ENCODE measurements at places on chromosomes 5 and 9. TPM values are rescaled to one million over a fixed set of nuclear protein-coding genes. Genes with fewer than 3 reads are reported as not detected.

DNA sequence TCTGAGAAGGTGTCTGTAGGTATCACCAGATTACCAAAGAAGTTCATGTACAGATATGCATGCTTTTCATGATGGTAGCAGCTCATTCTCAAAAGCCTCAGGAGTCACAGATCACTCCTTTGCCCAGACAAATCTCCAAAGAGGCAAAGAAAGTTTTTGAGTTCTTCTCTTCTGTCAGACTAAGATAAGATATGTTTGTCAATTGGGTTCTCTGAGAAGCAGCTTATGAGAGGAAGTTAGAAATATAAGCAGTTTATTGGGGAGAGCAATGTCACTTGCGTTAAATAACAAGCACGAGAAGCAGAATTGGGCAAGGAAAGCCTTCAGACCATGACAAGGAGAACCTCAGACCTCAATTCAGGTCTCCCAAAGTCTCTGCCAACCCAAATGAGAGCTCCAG lies 219.2 kb upstream of the KLF4 start:
- H3K27me3 ChIP-seq = no peaks in the 10 kb centered on the region
- DNase-seq = no peak
- H3K27ac ChIP-seq = no peak overlapping the region
- H3K36me3 ChIP-seq = no peaks in the 10 kb centered on the region
- H3K4me3 ChIP-seq = no peak overlapping the region
- H3K4me1 ChIP-seq = no peaks in the 10 kb centered on the region

- no peak overlapping the region for H3K4me3 ChIP-seq
- H3K27ac ChIP-seq = no peak overlapping the region
- no peak for DNase-seq
These were observed 10.6 kb upstream of the SLC6A19 start for GRCh38 chr5:1190837-1191239.

Gene PCDHGA2
- 0.71 TPM for total RNA-seq

- H3K4me1 ChIP-seq = peaks cover 5% of the 10 kb centered on the region
- H3K27me3 ChIP-seq = no peaks in the 10 kb centered on the region
- no peaks in the 10 kb centered on the region for H3K36me3 ChIP-seq
- no peak overlapping the region for H3K4me3 ChIP-seq
- DNase-seq = no peak
These were observed 205.1 kb downstream of the SNCAIP start for GRCh38 chr5:122517091-122517490.

GRCh38 chr5:173671121-173671949 lies 54.9 kb upstream of the BOD1 start:
- no peak overlapping the region for H3K4me3 ChIP-seq
- H3K27me3 ChIP-seq = no peaks in the 10 kb centered on the region
- H3K36me3 ChIP-seq = no peaks in the 10 kb centered on the region
- no peak overlapping the region for H3K27ac ChIP-seq
- H3K4me1 ChIP-seq = peaks cover 12% of the 10 kb centered on the region
- no peak for DNase-seq

Gene CDKN2B
- 0.06 TPM for total RNA-seq

DNA sequence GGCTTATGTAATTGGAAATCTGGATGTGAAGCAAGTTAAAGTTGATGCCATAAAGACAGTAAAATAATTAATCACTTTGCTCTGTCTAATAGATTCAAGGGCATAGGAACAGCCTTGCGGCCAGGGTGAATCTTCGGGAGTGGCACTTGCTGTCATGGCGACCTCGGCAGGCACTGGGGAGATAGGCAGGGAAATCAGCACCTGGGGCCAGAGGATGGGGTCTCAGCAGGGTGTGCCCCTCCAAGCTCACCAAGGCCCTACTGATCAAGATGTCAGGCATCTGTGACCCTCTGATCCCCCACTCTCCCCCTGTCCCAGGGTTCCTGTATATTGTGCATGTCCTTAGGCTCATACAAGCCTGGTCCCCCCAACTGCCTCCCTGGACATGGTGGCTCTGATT lies 187.3 kb downstream of the MELK start:
- peaks cover 37% of the 10 kb centered on the region for H3K27me3 ChIP-seq
- H3K4me1 ChIP-seq = no peaks in the 10 kb centered on the region
- no peak overlapping the region for H3K4me3 ChIP-seq
- no peak for DNase-seq

Gene SERF1B
- 48.6 TPM for total RNA-seq

Gene BRD8
- 113 TPM for total RNA-seq

Gene STKLD1
- total RNA-seq = 0.58 TPM

DNA sequence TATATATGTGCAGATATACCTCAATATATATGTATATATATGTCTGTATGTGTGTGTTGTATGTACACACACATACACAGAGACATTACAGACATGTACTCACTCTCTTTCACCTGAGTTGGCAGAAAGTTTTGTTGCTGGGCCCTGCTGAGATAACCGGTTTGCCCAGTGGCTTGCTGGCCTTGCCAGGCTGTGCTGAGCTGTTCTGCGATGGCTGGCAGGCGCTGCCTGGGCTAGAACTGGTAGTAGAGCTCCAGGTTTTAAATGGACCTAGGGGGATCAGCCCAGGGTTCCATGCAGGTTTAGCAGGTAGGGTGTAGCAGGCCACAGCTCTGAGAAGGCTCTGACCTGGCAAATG lies 394.3 kb downstream of the GADD45G start:
- H3K36me3 ChIP-seq = no peaks in the 10 kb centered on the region
- no peak overlapping the region for H3K27ac ChIP-seq
- no peak for DNase-seq
- no peak overlapping the region for H3K4me3 ChIP-seq
- peaks cover 21% of the 10 kb centered on the region for H3K4me1 ChIP-seq
- H3K27me3 ChIP-seq = no peaks in the 10 kb centered on the region

GRCh38 chr9:70883056-70883455 lies 238.4 kb downstream of the TRPM3 start:
- peaks cover 55% of the 10 kb centered on the region for H3K4me1 ChIP-seq
- DNase-seq = no peak
- no peaks in the 10 kb centered on the region for H3K36me3 ChIP-seq

DNA sequence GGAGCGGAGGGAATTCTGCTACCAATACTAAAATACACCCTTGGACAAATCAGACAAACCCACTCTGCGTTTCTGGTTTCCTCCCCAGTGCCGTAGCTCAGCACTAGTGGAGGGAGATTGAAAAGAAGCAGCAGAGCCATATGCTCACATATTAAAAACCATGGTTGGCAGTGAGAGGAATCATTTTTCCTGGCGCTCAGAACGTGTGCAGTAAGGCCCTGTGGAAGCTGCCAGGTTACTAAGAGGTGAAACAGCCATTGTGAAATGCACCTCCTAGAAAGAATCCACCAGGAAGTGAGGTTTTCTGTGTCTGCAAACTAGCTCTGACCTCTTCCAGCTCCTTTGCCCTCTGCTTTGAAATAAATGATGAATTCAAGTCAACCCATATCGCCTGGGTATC lies 177.2 kb downstream of the ERCC6L2 start:
- peaks cover 17% of the 10 kb centered on the region for H3K4me1 ChIP-seq
- no peak overlapping the region for H3K27ac ChIP-seq
- no peak overlapping the region for H3K4me3 ChIP-seq
- no peak for DNase-seq
- H3K36me3 ChIP-seq = no peaks in the 10 kb centered on the region

Gene CARTPT
- total RNA-seq = not detected

DNA sequence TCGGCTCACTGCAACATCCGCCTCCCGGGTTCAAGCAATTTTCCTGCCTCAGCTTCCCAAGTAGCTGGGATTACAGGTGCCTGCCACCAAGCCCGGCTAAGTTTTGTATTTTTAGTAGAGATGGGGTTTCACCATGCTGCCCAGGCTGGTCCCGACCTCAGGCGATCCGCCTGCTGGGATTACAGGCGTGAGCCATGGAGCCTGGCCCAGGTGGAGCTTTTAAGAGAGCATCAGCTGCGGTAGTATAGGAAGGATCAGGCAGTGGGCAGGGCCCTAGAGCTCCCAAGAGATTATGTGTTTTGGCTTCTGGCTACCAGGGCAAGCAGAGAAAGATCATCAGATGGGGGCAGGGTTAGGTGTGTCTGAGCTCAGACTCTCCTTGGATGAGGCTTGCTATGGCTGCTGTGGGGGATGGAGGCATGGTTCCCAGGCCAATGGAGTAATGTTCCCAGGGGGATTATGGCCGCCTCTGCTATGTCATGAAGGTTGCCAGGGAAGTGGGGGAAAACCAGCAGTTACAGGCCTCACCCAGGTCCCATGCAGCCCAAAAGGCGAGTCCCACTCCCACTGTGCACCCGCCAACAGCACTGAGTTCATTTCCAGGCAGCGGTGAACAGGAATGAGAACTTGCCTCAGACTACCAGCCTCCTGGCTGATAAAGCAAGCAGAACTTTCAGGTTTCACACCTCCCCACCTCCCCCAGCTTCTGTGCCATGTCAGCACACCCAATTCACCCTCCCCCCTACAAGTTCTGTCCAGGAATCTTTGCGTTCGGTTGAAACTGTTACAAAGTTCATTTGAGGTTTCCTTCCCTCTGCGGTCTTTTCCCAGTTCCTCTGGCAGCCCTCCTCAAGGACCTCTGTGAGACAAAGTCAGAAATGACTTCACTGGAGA lies 507.6 kb downstream of the SPATA31D1 start:
- H3K4me3 ChIP-seq = no peak overlapping the region
- H3K27me3 ChIP-seq = no peaks in the 10 kb centered on the region
- H3K27ac ChIP-seq = no peak overlapping the region
- no peaks in the 10 kb centered on the region for H3K4me1 ChIP-seq
- no peak for DNase-seq

DNA sequence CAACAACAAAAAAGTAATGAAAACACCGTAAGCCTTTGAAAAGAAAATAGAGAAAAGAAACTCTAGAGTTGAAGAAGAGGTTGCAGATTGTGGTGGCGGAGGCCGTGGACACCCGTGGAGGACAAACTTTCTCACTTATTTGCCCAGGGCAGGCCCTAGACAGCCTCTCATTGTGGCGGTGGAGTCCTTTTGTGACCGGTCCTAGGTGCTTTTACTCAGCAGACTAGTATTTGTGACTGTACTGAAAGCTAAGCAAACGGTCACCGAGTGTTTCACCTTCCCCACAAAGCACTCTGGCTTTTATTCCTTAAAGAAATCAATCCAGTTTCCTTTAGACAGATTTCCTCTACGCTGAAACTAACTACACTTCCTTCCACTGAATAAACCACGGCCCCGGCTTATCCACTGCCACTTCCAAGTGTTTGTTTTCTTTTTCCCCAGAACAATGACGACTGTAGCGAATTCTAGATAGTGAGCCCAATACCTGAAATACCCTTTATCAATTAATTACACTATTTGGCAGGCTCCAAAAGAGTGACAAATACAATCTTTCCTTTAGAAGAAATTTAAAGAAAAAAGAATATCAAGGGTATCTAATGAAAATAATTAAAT lies 210.2 kb upstream of the TARS1 start:
- H3K4me3 ChIP-seq = no peak overlapping the region
- peak; percentile 1 for DNase-seq
- H3K27ac ChIP-seq = no peak overlapping the region
- peaks cover 38% of the 10 kb centered on the region for H3K4me1 ChIP-seq
- H3K27me3 ChIP-seq = no peaks in the 10 kb centered on the region

Gene LHX2
- total RNA-seq = 59.5 TPM

DNA sequence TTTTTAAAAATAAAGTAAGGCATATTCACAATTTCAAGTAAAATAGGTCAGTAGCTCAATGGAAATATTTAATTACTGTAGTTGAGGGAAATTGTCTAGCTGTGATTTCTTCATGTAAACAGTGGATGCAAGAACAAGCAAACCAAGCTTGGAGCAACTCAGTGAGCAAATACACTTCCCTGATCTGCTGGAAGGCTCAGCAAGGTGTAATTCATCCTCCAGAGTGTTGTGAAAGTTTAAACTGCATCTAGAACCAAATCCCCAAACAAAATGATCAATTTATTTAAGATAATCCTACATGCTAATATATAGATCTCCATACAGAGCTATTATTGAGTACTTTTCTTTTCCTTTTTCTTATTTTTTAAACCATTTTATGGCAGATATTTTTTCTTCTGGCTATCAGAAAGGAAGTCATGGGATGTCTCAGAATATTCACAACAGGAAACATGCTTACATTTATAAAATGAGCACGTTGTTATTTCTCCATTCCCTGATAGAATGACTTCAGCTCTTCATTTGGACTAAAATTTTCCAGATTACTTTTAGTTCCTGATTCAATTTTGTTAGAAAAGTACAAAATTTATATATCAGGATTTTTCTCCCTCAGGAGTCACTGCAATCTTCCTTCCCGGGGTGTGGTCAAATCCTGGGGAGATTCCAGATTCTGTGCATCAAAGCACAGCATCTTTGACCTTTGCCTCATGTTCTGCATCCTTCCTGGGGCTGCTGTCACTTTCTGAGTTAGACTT lies 219.2 kb upstream of the ELL2 start:
- no peaks in the 10 kb centered on the region for H3K27me3 ChIP-seq
- H3K4me3 ChIP-seq = no peak overlapping the region
- H3K4me1 ChIP-seq = no peaks in the 10 kb centered on the region
- DNase-seq = no peak

Gene C5orf24
- 46.5 TPM for total RNA-seq

Gene TAF11L10
- not detected for total RNA-seq

DNA sequence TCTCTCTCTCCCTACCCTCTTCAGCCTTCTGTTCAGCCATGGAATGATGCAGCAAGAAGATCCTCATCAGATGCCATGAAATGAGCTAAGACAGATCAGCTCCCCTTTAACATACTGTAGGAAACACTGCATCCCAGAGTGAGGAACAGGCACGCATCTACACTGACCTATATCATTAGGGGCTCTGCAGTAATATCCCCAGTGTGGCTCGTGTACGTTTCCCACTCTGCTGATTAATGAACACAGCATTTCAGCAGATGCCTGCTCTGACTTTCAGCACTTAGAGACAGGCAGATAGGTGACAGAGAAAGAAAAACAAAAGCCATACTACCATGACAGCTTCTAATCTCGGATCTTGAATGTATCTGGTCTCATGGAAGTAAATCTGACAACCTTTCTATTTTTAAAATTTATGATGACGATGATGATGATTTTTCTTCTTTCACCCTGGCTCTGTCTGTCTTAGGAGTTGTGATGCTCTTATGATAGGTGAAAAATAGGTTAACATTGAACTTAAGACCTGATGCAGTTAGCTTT lies 750.3 kb downstream of the CDH12 start:
- no peak overlapping the region for H3K4me3 ChIP-seq
- no peaks in the 10 kb centered on the region for H3K27me3 ChIP-seq
- no peak for DNase-seq
- H3K36me3 ChIP-seq = no peaks in the 10 kb centered on the region
- H3K27ac ChIP-seq = no peak overlapping the region

- no peak overlapping the region for H3K27ac ChIP-seq
- no peak overlapping the region for H3K4me3 ChIP-seq
- H3K4me1 ChIP-seq = peaks cover 9% of the 10 kb centered on the region
- DNase-seq = peak; percentile 31
- no peaks in the 10 kb centered on the region for H3K27me3 ChIP-seq
These were observed 61.6 kb upstream of the SPTLC1 start for GRCh38 chr9:92176800-92177185.

Gene SH3RF2
- total RNA-seq = 2.4 TPM

GRCh38 chr5:81778642-81779041 lies 27.7 kb upstream of the SSBP2 start:
- H3K27me3 ChIP-seq = no peaks in the 10 kb centered on the region
- H3K4me1 ChIP-seq = peaks cover 6% of the 10 kb centered on the region
- no peak overlapping the region for H3K27ac ChIP-seq
- DNase-seq = no peak

Gene CAVIN4
- 8.8 TPM for total RNA-seq

- no peak for DNase-seq
- H3K4me3 ChIP-seq = no peak overlapping the region
- no peak overlapping the region for H3K27ac ChIP-seq
- no peaks in the 10 kb centered on the region for H3K4me1 ChIP-seq
- H3K27me3 ChIP-seq = no peaks in the 10 kb centered on the region
These were observed 64.1 kb downstream of the AMBP start for GRCh38 chr9:114014044-114014443.
